M059J (cell line): ENCODE measurements at places on chromosomes 11 and 22.

- no peak for DNase-seq
Measured at GRCh38 chr22:50672471-50673230, at the start of gene SHANK3. SHANK3 (plus strand) TSS chr22:50672823.

- no peak for DNase-seq
Measured at GRCh38 chr22:27163162-27164137, 506.1 kb downstream of the MIAT start.

DNA sequence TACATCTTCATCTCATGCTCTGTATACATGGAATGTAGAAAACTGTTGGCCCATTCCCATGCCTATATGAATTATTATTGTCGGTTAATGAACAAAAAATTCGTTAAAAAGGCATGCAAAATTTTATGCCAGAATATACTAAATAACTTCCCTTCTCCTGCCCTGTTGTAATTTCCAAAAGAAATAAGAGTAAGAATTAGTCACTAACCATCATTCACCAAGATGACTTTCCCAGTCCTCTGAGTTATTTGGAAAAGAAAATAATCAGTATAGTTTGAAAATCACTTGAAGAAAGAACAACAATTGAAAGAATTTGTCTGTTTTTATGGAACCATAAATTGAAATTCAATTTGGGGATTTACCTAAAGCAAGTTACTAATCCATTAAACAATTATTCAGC is 1149.1 kb upstream of the RAG2 start:
- DNase-seq: no peak

DNA sequence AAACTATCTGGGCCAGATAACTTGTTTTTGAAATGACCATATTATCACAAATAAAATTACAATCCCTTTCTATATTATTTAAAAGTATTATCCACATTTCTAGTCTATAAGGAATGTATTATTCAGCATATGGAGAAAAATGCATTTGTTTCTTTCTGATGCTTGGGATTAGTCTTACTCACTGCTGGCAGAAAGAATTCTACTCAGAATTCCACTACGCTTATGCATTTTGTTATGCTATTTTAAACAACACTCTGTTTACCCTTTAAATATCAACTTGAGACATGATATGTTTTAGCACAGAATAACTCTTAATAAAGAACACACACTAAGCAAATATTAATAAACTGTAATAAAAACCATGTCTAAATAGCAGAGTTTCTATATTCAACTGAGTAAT is 77.6 kb upstream of the ANO3 start:
- DNase-seq: no peak

- no peak for DNase-seq
Measured at GRCh38 chr22:34969001-34969790, 96.8 kb upstream of the ISX start.

DNA sequence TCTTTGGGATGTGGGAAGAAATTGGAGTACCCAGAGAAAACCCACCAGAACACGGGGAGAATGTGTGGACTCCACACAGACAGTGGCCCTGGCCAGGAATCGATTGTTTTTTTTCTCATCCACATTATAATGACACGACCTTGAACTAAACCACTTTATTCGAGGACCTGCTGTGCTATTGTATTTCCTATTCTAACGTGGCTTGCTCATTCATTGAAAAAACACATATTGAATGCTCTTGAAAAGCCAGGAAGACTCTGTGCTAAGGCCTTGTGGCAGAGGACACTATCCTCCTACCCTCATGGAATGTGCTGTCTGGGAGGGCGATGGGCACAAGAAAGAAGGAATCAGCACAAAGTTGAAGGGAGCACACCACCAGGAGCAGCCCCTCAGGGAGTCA is 9.1 kb upstream of the SREBF2 start:
- no peak for DNase-seq

DNA sequence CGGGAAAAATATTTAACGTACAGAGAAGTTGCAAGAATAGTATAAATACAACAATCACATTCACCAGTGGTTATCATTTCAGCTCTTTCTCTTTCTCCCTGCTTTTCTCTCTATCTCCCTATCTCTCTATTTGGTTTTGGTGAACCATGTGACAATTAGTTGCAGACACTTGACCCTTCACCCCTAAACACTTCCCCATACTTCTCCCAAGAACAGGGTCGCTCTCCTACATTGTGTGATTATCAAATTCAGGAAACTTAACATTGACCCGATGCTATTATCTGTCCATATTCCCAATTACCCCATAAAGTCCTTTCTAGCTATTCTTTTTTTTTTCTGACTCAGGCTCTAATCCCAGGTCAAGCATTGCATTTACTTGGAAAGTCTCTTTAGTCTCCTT is 4.8 kb upstream of the CYB5R3 start:
- DNase-seq: no peak

- no peak for DNase-seq
Measured at GRCh38 chr22:38565441-38565840, 4.5 kb downstream of the DMC1 start.

- peak; percentile 84 for DNase-seq
Measured at GRCh38 chr22:31036671-31037550, 44.2 kb upstream of the SMTN start.

GRCh38 chr11:10663365-10663764 is 30.2 kb downstream of the IRAG1 start:
- DNase-seq: peak; percentile 50

GRCh38 chr11:61895718-61896059 is 4.3 kb upstream of the FADS3 start:
- no peak for DNase-seq

DNA sequence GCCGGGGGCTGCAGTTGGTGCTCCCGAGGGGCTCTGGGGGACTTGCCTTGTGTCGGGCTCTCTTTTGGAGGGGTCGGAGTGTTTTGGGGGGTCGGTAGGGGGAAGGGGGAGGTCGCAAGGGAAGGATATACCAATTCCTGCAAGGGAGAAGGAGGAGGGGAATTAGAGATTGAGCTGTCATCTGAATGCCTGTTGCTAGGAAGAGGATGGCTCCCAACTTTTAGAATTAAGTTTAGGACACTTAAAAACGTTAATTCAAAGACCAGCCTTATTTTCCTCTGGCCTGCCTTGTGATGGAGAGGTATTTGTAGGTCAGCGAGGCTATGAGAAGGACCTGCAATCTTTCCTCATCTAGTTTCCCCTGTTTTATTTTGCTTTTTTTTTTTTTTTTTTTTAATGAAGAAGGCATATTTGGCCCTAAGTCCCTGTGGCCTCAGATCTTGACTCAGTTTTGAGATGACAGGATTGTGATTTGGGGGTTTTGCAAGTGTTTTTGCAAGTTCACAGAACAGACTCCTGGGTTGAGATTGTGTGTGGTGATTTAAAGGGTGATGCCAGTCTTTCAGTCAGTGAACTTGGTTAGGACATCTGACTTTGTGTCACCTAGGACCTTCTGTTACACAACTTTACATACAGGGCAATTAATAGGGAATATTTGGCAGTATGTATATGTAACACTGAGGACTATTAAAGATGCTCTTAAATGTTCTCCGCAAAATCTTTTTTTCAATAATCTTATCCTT is 672 bp downstream of the TMEM135 start:
- DNase-seq: peak; percentile 11

GRCh38 chr11:124884340-124884739 is 13.3 kb downstream of the ROBO4 start:
- no peak for DNase-seq

GRCh38 chr11:43554148-43554473 is 126.4 kb upstream of the HSD17B12 start:
- no peak for DNase-seq

- DNase-seq: peak; percentile 11
Measured at GRCh38 chr11:125569915-125570621, 791 bp downstream of the EI24 start.

- DNase-seq: peak; percentile 58
Measured at GRCh38 chr22:20783844-20784723, 10.2 kb downstream of the SERPIND1 start.

DNA sequence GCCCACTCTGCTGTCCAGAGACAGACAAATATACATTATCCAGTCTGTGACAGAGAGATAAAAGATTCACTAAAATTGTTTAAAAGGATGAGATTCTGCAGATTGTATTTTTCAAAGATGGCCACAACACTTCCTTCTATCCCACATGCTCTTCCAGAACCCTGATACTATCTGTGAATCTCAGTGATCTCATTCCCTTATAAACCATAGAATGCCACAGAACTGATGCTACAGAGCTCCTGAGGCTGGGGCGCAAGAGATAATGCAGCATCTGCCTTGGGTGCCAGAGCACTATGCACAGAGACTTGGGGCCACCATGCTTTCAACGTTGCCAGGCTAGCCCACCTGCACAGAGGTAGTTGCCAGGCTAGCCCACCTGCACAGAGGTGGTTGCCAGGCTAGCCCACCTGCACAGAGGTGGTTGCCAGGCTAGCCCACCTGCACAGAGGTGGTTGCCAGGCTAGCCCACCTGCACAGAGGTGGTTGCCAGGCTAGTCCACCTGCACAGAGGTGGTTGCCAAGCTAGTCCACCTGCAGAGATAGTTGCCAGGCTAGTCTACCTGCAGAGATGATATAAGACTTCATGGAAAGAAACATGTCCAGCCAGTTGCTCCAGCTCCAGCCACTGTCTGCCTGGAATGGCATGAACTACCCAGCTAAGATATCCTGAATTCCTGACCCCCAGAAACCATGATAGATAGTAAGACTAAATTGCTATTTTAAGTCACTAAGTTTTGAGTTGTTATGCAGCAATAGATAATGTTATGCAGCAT is 17.6 kb upstream of the SEPTIN5 start:
- no peak for DNase-seq

DNA sequence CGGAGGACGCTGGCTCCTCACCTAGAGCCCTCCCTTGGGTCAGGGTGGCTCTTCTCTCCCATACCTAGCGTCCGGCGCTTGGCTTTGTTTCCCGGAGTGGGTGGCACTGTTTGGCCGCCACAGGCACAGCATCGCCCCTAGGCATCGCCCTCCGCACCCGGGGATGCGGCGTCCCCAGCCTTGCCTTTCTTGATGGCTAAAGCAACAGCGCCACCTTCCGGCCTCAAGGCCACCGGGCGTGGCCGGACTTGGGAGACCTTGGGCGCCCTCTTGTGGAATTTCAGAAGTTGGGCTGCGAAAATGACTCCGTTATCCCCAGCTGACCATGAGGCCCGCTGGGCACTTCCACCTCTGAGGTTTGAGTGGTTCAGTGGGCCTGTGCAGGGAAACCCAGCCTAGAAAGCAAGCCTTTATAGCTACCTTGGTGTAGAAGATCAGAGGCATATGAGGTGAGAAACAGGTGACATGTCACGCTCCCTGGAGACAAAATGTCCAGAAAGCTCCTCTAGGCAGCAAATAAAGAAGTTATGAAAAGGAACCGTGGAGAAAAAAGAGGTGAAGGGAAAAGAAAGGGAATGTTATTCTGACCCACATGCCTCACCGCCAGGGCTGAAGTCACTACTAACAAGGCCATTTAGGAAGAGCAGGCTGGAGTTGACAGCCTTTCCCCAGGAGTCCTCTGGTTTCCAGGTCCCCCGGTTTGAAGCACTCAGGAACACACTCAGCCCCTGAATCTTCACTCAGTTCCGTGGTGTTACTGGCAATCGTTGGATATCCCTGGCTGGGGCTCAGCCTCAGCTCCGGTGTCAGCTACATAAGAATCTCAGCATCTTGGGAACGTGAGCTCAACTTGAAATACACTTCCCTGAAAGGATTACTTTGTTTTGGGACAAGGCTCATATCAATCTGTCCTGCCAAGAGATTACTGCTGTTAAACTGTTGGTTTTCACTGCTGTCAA is 54.1 kb downstream of the SNX19 start:
- DNase-seq: peak; percentile 83

- peak; percentile 23 for DNase-seq
Measured at GRCh38 chr11:102950622-102951081, 4.9 kb downstream of the MMP13 start.

GRCh38 chr11:131792243-131792642 is 421.8 kb downstream of the NTM start:
- no peak for DNase-seq

DNA sequence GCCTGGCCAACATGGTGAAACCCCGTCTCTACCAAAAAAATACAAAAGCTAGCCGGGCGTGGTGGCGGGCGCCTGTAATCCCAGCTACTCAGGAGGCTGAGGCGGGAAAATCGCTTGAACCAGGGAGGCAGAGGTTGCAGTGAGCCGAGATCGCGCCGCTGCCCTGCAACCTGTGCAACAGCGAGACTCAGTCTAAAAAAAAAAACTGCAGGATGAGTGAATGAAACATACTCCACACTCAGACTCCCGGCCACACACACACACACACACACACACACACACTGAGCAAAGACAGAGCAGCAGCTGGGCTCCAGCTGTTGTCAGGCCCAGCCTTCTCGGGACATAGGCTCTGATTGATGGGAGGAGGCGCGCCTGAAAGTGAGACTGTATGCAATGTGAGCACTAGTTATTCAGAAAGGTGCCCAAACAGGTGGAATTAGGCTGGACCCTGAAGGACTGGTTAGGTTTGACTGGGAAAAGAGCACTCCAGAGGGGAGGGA is 1.5 kb upstream of the PLEKHA7 start:
- no peak for DNase-seq

DNA sequence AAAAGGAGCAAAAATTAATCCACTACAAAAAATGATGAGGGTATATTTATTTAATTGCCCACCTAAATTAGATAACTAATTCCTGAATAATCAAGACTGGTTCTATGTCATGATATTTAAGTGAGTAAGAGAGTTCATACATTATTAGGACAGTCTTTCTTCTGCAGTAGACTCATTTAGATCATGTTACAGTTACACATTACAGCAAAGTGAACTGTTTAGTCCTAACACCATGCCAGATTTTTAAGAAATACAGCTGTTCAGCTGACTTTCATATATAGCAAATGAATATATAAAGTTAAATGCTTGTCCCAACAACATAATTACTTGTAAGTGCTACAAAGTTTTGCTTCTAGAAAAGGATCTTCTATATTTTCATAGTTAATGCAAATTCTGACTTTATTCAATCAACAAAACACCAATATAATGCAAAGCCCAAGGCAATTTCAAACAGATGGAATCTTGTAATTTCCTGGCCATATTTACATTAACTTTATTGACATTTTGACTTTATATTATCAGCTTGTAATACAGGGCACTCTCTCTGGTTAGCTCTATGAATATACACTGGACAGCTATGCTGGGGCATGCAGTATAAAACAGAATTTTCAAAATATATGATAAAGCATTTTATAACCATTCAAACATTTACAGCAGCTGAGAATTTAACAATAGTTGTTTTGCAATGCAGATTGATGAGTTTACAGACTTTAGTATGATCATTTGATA is 45.7 kb upstream of the TP53AIP1 start:
- no peak for DNase-seq

- DNase-seq: no peak
Measured at GRCh38 chr11:47171856-47172255, 4.8 kb downstream of the ARFGAP2 start.

DNA sequence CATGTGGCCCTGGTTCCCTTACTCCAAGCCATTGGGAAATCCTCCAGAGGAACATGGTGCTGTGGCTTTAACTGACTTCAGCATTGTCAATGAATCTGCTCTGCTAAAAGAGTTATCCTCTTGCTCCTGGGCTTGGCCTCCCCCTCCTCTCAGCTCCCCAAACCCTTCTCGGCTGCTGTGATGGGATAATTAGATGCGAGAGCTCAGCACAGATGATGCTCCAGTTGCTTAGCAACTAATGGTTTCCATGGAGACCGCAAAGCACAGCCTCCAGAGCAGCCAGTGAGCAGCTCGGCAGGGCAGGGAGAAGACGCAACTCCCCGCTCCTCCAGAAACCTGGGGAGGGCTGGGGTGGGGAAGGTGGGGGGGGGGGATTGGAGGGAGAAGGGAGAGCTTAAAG is 2.8 kb upstream of the UPK2 start:
- DNase-seq: peak; percentile 30

- no peak for DNase-seq
Measured at GRCh38 chr11:126630893-126631798, 275.7 kb downstream of the ST3GAL4 start.
